ENCODE measurements at places on chromosomes 1 and 21.

DNA sequence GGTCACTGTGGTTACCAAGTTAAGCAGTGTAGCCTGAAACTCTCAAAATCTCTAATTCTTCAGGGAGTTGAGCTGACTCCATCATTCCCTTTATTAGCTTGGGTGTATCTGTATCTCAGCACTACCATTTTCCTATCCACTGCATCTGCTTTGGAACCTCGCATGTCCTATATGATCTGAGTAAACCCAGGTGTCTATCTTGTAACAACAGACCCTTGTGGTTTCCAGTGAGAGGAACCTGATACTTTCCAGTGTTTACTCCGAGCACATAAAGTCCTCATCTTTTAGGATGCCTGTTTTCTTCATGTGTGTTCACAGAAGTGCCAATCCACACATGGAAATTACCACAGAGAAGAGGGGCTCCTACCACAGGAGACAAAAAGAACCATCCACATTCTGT is 650.4 kb downstream of the LMO4 start:
- no peak for DNase-seq

GRCh38 chr1:24575905-24576587 is 20.2 kb downstream of the NCMAP start:
- no peak for DNase-seq

- DNase-seq: no peak
Measured at GRCh38 chr1:183931646-183932271, 105.8 kb downstream of the COLGALT2 start.

GRCh38 chr1:4584449-4584848 is 70.0 kb upstream of the AJAP1 start:
- no peak for DNase-seq

DNA sequence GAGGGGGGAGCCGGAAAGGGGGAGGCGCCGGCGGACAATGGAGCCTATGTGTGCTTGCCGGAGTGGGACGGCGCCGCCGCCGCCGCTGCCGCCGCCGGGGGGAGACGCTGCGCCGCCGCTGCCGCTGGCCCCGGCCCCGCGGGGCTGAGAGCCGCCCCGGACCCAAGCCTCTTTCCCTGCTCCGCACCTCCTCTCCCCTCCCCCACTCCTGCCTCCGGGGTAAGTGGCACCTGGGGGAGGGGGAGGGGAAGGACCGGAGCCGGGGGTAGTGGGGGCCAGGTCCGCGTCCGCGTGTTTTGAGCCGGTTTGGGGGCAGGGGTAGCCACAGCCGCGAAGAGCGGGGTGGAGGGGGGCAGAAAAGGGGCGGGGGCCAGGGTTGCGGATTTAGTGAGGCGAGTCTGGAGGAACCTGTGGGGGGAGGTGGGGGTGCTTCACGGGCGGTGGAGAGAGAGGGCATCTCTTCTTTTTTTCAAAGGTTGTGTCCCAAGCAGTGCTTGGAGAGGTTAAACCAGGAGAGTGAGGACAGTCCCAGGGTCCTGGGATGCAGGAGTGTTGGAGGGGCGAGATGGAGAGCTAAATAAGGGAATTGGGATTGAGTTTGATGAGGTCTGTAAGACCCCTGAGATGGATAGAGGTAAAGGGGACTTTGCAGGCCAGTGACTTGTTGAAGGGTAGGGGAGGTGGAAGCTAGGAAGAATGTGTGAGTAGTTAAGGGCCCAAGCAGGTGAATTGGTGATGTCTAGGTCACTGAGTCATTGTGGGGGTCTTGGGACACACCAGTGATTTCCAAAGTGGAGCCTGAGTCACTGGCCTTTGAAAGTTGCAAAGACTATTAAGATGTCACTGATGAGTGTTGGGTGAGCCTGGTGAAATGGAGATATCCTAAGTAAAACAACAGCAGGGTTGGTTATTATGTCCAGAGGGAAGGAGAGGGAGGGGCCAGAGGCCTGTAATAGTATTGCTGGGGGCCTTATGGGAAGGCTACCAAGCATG is 59.1 kb downstream of the BCL9 start:
- peak; percentile 63 for DNase-seq

GRCh38 chr1:6646499-6647148 is 22.0 kb downstream of the THAP3 start:
- DNase-seq: peak; percentile 76

GRCh38 chr1:35434703-35435102 is 122.5 kb downstream of the KIAA0319L start:
- no peak for DNase-seq

DNA sequence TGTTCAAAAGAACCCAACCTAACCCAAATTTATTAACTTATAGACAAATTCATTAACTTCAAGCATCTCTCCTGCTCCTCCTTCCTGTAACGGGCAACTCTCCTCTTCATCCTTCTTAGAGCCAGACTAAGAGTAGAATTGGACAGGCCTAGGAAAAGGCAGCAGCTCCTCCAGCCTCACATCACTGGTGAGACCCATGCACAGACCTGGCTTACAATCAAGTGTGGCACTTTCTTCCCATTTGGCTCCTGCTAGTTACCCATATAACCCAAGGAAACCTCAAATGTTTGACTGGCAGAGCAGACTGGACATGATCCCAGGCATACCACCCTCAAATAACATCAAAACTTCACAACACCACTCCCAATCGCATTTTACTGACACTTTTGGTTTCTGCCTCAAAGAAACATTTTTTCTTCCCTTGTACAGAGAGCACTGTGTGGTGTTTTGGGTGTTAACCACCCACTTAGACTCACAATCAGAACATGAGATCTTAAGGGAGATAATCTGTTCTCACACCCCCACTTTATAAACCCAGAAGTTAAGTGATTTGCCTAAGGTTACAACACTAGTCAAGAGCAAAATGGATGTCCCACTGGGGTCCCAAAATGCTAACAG is 101.4 kb downstream of the SIPA1L2 start:
- no peak for DNase-seq

DNA sequence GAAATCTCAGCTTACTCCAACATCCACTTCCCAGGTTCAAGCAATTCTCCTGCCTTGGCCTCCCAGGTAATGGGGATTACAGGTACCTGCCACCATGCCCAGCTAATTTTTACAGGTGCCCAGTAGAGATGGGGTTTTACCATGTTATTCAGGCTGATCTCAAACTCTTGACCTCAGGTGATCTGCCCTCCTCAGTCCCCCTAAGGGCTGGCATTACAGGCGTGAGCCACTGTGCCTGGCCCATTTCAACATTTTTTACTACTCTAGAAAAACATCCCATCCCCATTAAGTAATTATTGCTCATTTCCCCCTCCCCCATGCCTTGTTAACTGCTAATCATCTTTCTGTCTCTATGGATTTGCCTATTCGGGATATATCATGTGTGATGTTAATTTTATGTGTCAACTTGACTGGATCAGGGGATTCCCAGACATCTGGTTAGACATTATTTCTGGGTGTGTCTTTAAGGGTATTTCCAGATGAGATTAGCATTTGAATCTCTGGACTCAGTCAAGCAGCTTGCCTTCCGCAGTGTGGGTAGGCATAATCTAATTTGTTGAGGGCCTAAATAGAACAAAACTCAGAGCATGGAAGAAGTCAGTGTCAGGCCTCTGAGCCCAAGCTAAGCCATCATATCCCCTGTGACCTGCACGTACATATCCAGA is 33.0 kb upstream of the ZBTB8B start:
- no peak for DNase-seq

GRCh38 chr1:50097021-50097679 is 11.6 kb upstream of the ELAVL4 start:
- DNase-seq: no peak

- no peak for DNase-seq
Measured at GRCh38 chr1:240682166-240682858, 70.4 kb upstream of the GREM2 start.

DNA sequence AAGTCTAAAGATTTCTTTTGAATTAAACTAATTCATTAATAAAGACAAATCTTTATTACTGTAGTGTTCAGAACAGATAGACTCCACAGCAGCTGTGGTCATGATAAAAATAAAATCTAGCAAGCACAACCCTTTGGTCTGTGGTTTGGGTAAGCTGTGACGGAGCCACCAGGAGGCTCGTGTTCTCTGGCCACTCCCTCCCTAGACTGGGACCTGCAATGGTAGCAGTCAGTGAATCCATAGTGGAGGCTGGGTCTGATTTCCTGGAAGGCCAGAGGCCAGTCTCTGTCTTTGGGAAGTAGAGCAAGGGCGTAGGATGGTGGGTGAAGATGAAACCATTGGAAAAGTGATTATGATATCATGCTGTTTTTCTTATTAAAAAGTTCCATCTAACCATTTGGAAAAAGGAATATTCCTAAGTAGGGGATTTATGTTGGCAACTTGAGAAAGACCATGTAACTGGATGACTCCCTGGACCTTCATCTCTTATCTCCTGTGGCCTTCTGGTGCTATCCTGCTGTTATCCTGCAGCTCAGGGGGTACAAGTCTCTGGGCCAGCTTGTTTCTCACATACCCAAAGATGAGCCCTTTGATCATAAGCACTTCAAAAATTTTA is 39.0 kb downstream of the TENT5C start:
- no peak for DNase-seq

DNA sequence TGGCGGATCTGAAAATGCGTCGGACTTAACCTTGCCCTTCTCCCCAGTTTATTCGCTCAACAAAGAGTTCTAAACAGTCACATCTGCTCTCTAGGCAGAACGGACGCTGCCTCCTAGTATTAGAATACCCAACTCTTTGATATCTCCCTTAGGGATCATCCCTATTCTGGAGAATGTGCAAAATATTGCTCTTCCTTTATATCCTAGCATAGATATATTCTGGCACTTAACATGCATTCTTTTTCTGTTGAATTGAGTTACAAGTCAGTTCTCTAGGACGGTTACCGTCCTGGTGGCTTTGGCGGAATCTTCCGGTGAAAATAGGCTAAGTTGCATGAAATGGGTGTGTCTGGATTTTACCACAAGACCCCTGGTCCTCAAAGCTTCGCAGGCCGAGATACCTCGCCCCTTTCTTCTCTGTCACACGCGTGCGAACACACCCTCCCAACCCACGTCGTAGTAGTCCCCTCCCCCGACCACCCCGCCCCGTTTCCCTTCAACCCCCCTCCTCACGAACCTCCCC is 501 bp upstream of the DNAJC6 start:
- DNase-seq: no peak

DNA sequence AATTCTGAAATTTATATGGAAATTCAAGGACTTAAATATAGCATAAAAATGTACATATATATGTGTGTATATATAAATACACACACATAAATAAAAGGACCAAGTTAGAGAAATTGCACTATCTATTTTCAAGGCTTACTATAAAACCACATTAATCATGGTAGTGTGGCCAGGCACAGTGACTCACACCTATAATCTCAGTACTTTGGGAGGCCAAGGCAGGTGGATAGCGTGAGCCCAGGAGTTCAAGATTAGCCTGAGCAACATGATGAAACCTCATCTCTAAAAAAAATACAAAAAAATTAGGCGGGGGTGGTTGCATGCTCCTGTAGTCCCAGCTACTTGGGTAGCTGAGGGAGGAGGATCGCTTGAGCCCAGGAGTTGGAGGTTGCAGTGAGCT is 171.4 kb upstream of the GORAB start:
- DNase-seq: no peak

DNA sequence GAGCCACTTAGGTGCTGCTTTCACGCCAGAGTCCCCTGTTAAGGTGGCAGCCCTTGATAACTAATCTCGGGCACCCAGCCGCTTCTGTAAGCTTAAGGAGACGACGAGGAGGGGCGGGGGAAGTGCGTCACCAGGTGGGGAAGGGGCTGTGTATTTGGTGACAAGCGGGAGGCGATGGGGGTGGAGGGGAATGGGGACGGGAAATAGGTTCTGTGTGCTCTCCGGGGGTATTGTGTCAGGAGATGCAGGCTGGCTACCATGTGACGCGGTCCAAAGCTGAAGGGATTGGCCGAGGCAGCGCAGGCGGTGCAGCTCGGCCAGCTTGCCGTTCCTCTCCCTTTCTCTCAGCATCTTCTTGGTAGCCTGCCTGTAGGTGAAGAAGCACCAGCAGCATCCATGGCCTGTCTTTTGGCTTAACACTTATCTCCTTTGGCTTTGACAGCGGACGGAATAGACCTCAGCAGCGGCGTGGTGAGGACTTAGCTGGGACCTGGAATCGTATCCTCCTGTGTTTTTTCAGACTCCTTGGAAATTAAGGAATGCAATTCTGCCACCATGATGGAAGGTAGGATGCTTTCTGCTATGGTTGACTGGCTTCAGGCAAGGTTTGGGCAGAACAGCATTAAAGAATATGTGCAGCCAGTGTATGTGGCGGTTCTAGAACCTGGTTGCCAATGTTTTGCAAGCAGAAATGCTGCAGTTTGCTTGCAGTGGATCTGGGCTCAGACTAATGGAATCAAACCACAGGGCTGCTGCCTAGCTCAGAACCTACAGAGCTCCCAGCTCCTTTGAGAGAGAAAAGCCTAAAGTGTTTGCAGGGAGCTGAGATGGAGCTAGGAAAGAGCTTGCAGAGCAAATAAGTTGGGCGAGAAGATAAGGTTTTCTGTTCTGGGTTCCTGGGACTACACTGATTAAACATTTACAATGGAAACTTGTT is at the start of gene SGIP1:
TSS of gene SGIP1 (plus strand) at position 350 of the 937 bp plus-strand sequence. CDS start at position 556, 206 bp downstream.
- peak; percentile 75 for DNase-seq

- DNase-seq: peak; percentile 77
Measured at GRCh38 chr1:158203693-158204457, 23.2 kb downstream of the CD1D start.

DNA sequence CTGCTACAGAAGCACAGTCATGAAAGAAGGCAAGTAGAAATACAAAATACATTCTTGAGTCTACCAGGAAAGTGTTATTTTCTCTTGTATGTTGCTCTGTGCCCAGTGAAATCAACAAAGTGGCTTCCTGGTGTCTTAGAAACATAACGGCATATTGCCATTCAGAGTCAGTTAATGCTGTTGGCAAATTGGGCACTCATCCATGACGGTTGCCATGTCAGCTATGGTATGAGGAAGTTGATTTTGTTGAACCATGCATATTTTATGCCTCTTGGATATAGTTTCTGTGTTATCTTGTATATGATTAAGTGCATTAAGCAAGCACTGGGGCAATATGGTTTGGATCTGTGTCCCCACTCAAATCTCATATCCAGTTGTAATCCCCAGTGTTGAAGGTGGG is 153.1 kb upstream of the CXADR start:
- DNase-seq: no peak

GRCh38 chr1:9914610-9914937 is 4.5 kb upstream of the CTNNBIP1 start:
- no peak for DNase-seq

GRCh38 chr1:94207695-94208094 is 29.7 kb downstream of the ARHGAP29 start:
- no peak for DNase-seq

DNA sequence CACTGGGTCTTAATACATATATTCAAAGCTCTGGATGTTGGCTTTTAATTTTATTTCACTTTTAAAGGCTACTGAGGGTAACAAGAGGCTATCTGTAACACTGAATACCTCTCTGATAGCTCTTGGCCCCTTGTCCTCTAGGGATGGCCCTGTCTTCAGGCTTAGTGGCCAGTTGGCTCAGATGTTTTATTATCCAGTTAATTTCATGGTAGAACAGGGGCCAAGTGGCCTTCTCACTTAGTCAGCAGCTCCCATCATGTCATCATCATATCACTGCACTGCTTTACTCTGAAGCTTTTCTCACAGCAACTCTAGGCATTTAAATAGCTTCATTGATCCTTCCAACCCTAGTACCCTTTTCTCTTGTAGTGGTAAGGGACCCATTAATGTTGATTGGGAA is 40.2 kb upstream of the MACF1 start:
- no peak for DNase-seq

- DNase-seq: no peak
Measured at GRCh38 chr21:14844001-14844400, 220.8 kb downstream of the NRIP1 start.

- DNase-seq: peak; percentile 89
Measured at GRCh38 chr21:39125752-39126485, 57.3 kb downstream of the PSMG1 start.
